ENCODE measurements at places on chromosomes 7 and 10.

- DNase-seq, result no peak
Measured at GRCh38 chr10:60978287-60979115, 34.5 kb upstream of the RHOBTB1 start.

DNA sequence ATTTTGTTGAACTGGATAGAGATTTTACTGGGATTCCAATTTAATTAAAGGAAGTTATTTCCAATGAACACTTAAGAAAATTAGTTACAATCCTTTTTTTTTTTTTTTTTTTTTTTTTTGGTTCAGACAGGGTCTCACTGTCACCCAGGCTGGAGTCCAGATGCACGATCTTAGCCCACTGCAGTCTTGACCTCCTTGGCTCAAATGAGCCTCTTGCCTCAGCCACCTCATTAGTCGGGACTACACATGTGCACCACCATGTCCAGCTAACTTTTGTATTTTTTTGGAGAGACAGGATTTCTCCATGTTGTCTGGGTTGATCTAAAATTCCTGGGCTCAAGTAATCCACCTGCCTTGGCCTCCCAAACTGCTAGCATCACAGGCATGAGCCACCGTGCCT is 2.5 kb upstream of the ARL5B start:
- no peak for DNase-seq

DNA sequence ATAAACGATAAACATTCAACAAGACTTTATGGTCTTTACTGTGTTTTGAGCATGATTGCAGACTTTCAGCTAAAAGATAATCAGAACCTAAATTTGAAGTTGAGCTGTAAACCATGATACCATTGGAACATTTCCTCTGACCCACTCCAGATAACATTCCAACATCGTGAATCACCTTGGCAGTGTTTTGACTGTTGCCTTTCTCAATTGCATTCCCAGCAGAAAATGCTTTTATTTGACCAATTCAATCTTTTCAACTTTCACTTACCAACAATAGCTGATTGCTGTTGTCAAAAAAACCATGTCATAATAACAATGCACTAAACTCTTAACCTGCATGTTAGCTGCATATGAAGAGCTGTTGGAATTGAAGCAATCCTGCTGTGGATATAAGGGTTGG is 165.5 kb downstream of the MDFIC start:
- no peak for DNase-seq

GRCh38 chr7:140447841-140448240 is 31.5 kb downstream of the MKRN1 start:
- DNase-seq, result no peak

DNA sequence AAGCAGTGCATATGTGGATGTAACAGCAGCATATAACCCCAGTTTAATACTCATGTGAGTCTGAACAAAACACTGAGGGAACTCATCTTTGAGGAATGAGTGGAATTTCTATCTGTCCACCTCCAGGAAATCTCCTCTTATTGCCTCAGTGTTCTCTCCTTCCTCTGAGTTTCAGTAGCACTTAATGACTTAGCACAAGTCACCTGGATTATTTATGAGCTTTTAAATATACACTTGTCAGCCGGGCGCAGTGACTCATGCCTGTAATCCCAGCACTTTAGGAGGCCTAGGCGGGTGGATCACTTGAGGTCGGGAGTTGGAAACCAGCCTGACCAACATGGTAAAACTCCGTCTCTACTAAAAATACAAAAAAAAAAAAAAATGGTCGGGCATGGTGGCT is 4.3 kb downstream of the LRRC20 start:
- peak; percentile 95 for DNase-seq

- no peak for DNase-seq
Measured at GRCh38 chr7:98251231-98251600, 816 bp downstream of the TECPR1 start.

GRCh38 chr10:8245131-8245813 is 190.8 kb downstream of the GATA3 start:
- DNase-seq, result no peak

- no peak for DNase-seq
Measured at GRCh38 chr7:2737771-2738540, 50.0 kb downstream of the AMZ1 start.

GRCh38 chr10:121648059-121648458 is 49.8 kb upstream of the FGFR2 start:
- DNase-seq, result no peak

GRCh38 chr7:116342125-116342524 is 131.8 kb downstream of the TES start:
- no peak for DNase-seq

DNA sequence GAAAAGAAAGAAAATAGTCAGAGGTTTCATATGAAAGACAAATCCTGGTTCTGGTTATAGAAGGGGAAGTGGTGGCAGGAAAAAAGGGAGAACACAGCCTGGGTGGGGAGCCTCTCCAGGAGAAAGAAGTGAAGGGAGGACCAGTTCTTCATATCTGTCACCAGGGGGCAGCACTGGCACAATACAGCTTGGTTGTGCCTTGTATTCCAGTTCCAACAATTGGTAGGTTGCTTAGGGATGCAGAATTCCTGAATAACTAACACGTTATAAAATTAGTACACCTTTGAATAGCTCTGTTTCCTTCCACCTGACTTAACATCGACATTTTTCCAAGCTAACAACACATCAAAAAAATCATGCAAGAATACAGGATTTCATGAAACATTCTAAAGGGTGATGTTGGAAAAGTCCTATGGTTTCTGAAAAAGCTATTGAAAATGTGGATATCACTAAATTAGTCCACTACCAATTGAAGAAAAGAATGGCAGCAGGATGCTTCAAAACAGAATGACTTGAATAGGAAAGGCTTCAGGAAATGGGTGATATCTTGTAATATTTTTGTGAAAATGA is 52.9 kb downstream of the CYP26A1 start:
- DNase-seq, result no peak

DNA sequence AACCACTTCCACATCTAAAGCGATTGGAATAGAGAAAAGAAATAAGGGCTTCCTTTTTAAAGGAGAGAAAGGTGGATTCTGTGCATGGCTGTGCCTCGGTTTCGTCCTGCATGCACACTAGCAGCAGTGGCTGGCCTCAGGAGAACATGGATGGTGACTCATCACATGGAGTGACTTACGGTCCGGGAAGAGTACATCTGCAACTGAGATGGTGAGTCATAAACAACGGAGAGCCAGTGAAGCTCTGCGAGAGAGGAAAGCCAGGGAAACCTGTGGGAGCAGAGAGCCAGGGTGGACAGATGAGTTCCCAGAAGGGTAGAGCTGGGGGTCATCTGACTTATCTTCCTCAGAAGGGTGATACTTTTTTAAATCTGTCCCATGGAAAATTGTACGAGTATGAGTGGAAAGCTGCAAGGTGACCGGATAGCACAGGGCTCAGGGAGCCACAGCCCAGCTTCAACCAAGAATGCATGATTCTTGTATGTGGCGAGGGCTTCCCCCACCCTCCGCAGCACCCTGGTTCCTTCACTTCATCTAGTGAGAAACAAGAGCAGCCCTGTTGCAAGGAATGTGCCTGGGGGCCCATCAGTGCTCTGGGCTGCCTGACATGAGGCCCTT is 259.1 kb downstream of the KLF6 start:
- peak; percentile 90 for DNase-seq

DNA sequence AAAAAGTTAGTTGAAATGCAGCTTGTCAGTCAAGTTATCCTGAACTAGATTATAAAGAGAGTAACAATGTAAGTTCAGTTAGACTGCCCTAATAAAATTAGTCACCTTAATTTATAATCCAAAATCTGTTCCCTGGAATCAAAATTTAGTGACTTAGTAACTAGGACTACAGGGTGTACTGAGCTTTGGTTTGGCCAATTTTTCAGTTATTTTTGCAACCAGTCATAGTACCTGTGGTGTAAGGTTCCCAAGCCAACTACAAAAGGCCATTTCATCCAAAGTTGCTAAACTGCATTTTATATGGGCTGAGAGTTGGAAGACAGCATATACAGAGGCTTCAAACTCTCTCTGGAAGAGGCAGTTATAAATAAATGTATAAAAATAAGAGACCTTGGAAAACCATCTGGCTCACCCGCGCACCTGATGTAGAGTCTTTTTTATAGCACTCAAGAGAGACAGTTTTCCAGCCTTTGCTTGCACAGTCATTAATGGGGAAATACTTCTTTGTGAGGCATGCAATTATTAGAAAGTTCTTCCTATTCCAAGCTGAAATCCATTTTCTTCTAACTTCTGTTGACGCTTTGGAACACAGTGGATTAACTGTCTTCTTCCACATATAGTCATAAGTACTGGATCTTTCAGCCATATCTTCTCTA is 59.2 kb downstream of the PUS7 start:
- DNase-seq, result no peak

DNA sequence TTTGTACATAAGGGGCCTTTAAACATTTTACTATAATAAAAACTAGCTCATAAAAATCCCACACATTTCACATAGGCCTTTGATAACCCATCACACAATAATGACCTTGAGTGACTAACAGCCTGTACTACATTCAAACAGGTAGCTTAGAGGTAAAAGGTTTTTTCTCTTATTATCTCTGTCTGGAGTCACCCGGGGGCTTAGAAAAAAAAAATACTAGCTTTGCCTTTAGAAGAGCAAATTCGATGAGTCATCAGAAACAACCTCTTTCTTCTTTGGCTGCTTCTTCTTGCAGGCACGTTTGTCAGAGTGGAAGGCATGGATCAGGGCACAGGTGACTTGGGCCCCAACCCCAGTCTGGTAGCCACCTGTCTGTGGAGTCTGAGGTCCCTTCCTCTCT is 43.4 kb upstream of the ADO start:
- no peak for DNase-seq

DNA sequence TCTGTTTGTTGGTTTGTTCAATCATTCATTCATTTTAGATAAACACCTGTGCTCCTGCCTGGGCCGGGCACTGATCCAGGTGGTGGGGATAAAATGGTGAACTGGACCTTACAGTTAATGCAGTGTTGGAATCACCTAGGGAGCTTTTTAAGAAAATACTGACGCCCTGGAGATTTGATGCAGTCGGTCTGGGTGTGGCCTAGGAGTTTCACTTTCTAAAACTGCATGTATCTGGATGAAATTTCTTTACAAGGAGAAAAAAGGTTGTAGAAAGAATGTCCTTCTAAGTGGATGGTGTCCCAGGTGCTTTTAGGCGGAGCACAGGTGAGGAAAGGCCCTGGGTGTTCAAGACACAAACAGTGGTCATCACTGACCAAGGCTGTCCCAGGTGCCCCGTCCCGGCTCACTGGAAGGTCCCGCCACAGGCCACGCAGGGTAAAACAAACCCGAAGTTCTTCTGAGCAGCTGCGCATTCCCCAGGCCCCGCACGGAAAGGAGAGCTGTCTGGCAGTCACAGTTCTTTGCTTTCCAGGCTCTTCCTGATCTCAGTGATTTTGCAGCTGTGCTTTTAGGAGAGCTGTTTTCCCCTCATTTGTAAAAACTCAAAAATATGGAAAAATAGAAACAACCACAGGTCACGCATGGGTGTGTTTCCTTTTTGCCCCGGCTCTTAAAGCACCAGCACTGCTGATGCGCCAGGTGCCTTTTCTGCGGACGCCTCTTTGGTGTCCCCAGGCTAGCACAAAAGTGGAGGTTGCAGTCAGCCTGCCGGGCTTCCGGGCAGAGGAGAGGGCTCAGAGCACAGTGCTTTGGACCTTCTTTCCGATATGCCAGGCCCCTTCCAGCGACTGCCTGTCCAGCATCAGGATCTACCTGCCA is 161.9 kb downstream of the GRK5 start:
- no peak for DNase-seq

GRCh38 chr10:111873621-111874135 is 309.9 kb downstream of the GPAM start:
- no peak for DNase-seq

GRCh38 chr10:87635498-87636312 is 24.0 kb upstream of the PAPSS2 start:
- peak; percentile 60 for DNase-seq

- no peak for DNase-seq
Measured at GRCh38 chr7:101066141-101066832, 19.0 kb upstream of the TRIM56 start.

DNA sequence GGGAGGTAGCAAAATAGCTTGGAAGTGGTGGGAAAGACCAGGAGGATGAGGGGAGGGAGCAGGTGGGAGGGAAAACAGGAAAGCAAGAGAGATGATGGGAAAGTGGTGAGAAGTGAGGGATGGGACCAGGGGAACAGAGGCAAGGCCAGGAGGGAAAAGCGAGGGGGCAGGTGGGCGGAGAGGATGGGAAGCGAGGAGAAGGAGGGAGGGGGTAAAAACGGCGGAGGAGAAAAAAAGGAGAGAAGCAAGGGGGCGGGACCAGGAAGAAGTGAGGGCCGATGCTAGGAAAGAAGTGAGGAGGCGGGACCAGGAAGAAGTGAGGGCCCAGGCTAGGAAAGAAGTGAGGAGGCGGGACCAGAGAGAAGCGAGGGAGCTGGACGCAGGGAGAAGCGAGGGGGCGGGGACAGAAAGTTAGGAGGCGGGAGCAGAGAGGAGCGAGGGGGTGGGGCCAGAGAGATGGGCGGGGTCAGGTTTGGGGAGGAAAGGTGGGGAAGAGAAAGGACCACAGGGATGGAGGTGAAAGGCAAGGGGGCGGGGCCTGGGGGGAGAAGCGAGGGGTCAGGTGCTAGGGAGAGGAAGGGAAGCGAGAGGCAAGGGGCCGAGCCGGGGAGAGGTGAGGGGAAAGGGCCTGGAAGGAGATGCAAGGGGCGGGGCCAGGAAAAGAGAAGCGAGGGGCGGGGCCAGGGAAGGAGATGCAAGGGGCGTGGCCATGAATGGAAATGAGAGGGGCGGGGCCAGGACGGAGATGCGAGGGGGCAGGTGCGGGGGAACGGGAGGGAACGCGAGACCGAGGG is 984 bp downstream of the SMURF1 start:
- DNase-seq, result peak; percentile 91

DNA sequence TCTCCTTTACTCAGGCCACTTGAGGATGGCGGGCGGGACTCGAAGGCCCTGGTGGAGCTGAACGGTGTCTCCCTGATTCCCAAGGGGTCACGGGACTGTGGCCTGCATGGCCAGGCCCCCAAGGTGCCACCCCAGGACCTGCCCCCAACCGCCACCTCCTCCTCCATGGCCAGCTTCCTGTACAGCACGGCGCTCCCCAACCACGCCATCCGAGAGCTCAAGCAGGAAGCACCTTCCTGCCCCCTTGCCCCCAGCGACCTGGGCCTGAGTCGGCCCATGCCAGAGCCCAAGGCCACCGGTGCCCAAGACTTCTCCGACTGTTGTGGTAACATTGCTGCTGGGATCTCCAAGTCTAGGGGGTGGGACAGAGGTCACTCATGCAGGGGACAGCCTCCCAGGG is 65.7 kb downstream of the GTF2IRD1 start:
- no peak for DNase-seq

- no peak for DNase-seq
Measured at GRCh38 chr10:132232023-132232951, 45.5 kb downstream of the DPYSL4 start.

GRCh38 chr10:22723343-22723779 is 9.0 kb upstream of the PIP4K2A start:
- DNase-seq, result no peak

- no peak for DNase-seq
Measured at GRCh38 chr10:114526126-114526503, 121.8 kb upstream of the AFAP1L2 start.

DNA sequence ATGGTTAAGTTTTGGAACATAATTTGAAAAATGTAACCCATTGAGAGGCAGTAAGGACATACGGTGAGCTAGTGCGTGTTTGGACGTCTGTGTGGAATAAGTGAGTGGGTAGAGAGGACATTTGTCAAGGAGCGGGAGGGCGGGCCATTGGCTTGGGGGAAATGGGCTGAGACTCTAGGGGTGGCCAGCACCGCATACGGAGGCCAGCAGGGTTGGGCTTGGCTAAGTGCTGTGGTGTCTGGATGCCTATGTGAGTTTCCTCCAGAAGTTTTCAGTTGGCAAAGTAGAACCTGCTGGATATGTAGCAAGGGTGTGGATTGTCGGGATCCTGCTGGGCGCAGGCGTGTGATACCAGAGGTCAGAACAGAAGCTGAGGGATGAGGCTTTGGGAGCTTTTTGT is 103.0 kb downstream of the TCF7L2 start:
- DNase-seq, result no peak

GRCh38 chr10:77351386-77351785 is 286.2 kb downstream of the KCNMA1 start:
- no peak for DNase-seq
